ENCODE measurements at places on chromosomes 11 and 22. TPM values are rescaled to one million over a fixed set of nuclear protein-coding genes. Genes with fewer than 3 reads are reported as not detected.

The KRTAP5-11 gene
- total RNA-seq: not detected

The TREH gene
- not detected for total RNA-seq

The FAM227A gene
- 0.80 TPM for total RNA-seq

The RFPL3 gene
- total RNA-seq: not detected

The MPZL3 gene
- total RNA-seq: 7.1 TPM
